ENCODE measurements at places on chromosomes 3 and 15.

- H3K36me3 ChIP-seq, result no peaks in the 10 kb centered on the region
- no peak for DNase-seq
- H3K27ac ChIP-seq, result no peak overlapping the region
- H3K4me3 ChIP-seq, result no peak overlapping the region
Observed at GRCh38 chr15:35013370-35013769, 25.3 kb upstream of the ZNF770 start.

DNA sequence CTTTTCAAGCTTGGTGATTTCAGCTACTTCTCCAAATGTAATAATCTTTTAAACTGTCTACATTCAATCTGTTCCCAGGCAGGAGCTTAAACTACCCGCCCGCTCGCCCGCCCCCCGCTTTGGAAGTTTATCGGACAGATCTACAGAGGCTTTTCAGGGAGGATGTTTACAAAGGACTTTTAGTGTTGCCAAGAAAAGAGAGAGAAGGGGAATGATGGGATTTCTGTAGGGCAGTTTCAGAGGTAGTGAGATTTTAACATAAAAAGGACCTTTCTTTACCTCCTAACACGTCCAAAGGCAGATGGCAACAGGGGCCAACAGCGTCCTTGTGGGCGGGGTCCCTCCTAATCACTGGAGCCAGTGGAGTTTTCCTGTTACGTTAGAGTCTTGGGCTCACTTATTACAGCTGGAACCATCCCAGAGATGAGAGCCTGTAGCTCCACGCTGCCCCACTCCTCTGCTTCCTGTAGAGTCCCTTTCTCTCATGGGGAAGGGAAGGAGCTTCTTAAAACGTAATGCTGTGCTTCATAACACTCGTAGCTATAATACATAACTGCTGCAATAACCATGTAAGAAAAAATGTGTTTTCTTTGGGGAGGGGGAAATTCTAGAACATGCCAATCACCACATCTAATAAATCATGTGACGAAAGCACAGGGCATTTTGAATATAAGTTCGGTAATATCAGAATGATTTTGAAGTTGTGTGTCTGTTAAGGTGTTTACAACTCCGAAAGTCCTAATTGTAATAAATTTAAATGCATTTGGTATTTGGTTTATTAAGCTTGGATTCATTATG is 30.9 kb downstream of the HES1 start:
- H3K4me3 ChIP-seq, result no peak overlapping the region
- peaks cover 6% of the 10 kb centered on the region for H3K27me3 ChIP-seq
- H3K36me3 ChIP-seq, result no peaks in the 10 kb centered on the region
- H3K4me1 ChIP-seq, result no peaks in the 10 kb centered on the region
- no peak overlapping the region for H3K27ac ChIP-seq

DNA sequence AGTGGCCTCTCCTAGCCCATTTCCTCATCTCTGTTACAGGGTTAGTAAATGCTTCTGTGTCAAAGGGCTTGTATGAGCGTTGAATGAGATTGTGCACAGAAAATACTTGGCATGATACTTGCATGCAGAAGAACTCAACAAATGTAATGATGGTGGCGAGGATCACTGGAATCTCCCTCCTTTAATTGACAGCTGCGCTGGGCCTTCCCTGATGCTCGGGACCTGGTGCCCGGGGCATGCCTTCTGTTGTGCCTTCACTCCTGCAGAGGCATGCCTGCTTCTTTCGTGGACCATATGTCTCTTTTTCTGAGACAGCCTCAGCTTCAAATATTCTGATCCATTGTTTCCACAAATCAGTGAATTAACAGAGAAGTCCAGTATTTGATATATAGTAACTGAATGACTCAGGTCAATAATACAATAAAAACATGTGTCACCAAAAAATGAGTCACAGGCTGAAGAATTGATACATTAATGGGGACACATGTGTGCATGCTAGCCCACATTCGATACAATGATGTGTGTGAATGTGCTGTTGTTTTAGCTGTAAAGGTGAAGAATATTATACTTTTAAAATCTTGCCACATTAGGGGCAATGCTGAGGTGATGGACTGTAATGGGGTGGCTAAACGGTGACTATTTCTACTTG is 243.3 kb upstream of the TBL1XR1 start:
- no peak for DNase-seq
- no peak overlapping the region for H3K4me3 ChIP-seq
- H3K27ac ChIP-seq, result no peak overlapping the region
- no peaks in the 10 kb centered on the region for H3K27me3 ChIP-seq
- H3K36me3 ChIP-seq, result no peaks in the 10 kb centered on the region
- H3K4me1 ChIP-seq, result no peaks in the 10 kb centered on the region

- no peak for DNase-seq
- H3K27ac ChIP-seq, result no peak overlapping the region
- H3K4me1 ChIP-seq, result no peaks in the 10 kb centered on the region
- H3K4me3 ChIP-seq, result no peak overlapping the region
Observed at GRCh38 chr3:65617787-65618186, 420.9 kb downstream of the MAGI1 start.

- H3K36me3 ChIP-seq, result no peaks in the 10 kb centered on the region
- DNase-seq, result no peak
- no peak overlapping the region for H3K4me3 ChIP-seq
Observed at GRCh38 chr3:117920253-117920898, 1114.3 kb downstream of the IGSF11 start.

DNA sequence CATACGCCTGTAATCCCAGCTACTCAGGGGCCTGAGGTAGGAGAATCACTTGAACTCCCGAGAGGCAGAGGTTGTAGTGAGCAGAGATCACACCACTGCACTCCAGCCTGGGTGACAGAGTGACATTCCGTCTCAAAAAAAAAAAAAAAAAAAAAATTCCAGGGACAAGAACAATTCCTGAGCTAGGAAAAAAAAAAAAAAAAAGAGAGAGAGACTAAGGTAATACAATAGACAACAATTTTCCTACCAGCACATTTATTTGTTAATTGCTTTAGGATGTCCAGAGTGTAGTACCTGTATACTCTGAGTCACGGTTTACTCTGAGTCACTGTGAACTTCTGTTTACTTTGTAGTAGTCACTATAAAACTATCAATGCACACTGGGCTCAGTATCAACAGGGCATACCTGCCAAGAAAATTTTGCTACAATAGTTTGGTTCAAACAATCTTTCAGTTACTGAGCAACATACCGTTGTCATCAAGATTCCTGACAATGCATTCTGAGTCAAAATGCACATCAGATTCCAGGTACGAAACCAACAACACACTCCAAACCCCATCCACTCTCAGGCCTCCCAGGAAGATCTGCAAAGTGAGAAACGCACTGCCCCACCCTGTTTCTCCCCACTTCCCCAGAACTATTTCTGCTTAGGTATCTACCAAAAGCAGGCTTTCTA is 28.3 kb downstream of the IGF2BP2 start:
- H3K4me1 ChIP-seq, result no peaks in the 10 kb centered on the region
- H3K27ac ChIP-seq, result no peak overlapping the region
- no peaks in the 10 kb centered on the region for H3K27me3 ChIP-seq
- DNase-seq, result no peak
- no peak overlapping the region for H3K4me3 ChIP-seq

Data from natural killer cell (primary cell).